ENCODE measurements at places on chromosomes 12 and 14.

DNA sequence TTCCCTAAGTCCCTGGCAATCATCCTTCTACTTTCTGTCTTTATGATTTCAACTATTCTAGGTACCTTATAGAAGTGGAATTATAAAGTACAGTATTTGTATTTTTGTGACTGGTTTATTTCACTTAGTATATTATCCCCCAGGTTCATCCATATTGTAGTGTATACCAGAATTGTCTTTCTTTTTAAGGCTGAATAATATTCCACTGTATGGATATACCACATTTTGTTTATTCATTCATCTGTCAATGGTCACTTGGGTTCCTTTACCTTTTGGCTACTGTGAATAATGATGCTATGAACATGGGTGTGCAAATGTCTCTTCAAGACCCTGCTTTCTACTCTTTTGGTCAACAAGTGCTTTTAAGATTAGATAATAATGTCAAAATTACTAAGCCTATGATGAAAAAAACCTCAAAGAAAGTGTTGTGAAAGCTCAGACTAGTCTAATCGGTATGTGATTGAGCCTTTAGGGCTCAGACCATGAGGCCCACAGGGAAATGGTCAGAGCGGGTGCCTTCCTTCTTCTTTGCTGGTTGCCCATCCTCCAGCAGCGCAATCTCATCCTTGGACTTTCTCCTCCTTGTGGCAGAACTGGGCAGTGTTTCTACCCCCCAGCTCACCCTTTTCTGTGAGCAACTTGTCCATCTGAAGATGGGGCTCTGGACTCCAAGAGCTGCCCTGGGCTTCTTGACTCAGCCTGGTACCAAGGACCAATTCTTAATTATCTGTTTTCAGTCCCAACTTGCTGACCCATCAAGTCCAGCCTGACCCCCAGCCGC lies 105.4 kb downstream of the TTC8 start:
- DNase-seq, result no peak

GRCh38 chr12:93183940-93184671 lies 193.6 kb upstream of the NUDT4 start:
- DNase-seq, result no peak

GRCh38 chr12:64545081-64545382 lies 65.3 kb upstream of the RASSF3 start:
- no peak for DNase-seq

- no peak for DNase-seq
Observed at GRCh38 chr12:11777962-11778361, 128.5 kb downstream of the ETV6 start.

DNA sequence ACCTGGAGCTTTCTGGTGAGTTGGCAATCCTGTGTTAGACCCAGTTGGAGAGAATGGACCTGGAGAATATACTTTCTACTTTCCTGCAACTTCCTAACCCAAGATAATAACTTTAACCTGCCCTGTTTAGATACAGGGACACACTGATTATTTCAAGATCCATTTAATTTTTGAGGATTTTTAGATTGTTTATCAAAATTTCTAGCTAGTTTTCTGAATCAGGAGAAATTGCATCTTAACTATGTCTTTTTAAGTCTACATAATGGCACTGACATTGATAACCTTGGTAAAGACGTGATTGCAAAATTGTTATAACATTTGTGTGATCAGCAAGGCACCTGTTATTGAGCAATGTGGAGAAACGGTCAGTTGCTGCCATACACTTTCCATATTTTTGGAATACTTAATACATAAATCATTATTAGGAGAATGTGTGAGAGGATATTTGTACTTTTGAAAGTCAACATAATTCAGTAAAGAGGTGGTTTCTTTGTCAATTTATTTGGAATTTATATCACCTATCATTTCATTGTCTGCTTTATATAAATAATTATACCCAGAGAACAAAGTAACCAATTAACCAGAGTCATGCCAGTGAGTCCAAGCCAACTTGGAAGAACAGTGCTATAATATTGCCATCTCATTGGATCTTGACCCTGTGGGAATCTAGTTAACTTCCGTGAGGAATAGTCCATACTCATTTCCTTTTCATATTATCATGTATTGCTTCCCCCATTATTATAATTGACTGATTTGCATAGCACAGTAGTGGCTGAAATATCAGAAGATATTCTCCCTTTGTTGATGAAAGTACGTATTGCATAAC lies 28.4 kb downstream of the NFYB start:
- no peak for DNase-seq

Data from NCI-H460 (cell line).